OCI-M1 (cell line): ENCODE measurements at places on chromosomes 2 and 18.

DNA sequence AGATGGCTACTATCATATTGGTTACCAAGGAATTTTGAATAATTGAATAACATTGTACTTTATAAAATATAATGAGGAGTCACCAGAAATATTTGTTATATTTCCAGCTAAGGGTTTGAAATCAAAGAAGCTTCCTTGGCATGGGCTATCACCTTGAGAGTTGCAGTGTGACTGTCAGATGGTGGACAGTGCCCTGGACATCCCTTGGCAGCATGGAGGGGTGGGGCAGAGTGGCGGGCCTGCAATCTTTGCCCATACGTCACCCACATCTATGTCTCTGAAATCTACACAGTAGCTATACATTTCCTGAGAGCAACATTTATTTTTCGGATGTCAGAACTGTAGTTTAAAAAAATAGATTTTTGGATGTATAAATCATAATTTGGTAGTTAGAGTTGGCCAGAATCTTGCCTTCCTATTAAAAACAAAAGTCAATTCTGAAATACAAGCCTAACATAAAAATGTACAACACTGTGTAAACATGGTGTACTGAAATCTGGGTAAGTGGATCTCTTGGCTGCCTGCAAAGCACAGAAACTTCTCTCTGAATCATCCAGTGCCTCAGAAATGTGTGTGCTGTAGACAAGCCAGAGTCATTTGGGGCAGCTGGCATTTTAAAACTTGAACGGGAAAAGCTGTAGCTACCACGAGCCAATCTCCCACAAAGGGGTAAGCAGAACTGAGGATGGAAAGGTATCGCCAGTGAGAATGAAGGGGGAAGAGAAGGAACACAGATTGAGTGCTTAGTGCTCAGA lies 124.2 kb upstream of the ARHGAP28 start:
- DNase-seq, result no peak

DNA sequence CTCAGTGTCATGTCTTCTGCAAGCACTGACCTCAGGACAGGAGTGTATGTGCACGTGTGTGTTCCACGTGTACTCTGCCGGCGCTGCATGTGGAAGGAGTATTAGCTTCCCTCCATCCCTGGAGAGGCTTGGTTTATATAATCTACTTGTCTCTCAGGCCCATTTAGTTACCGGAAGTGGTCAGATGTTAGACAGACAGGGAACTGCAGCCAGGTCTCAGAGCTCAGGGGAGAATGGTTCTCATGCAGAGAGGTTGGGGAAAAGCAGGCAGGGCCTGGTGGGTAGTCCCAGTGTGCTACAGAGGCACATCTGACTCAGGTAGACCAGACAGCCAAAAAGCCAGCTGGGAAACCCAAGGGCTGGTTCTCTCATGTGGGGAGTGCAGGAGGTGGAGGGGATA lies 167.9 kb downstream of the CTIF start:
- peak; percentile 19 for DNase-seq

DNA sequence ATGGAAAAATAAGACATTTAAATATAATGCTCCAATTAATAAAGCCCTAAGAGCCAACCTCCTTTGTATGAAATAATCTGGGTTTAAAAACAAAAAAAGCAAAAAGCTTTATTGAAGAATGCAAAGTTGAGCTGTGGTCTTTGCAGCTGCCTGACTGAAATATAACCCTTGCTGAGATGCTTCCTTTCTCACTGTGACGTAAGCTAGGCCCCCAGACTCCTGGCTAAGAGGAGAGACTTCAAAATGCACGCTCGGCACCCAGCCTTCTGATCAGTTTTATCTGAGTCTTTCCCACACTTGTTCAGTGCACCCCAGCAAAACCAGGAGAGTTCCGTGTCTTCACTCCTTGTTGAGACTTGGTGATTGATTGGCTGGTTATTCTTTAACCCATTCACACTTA lies 115.3 kb downstream of the BCL11A start:
- no peak for DNase-seq

- DNase-seq, result peak; percentile 46
These were observed 37.5 kb downstream of the SCN1A start for GRCh38 chr2:166090346-166090745.

- peak; percentile 72 for DNase-seq
These were observed 18.8 kb upstream of the FN1 start for GRCh38 chr2:215454519-215455246.

DNA sequence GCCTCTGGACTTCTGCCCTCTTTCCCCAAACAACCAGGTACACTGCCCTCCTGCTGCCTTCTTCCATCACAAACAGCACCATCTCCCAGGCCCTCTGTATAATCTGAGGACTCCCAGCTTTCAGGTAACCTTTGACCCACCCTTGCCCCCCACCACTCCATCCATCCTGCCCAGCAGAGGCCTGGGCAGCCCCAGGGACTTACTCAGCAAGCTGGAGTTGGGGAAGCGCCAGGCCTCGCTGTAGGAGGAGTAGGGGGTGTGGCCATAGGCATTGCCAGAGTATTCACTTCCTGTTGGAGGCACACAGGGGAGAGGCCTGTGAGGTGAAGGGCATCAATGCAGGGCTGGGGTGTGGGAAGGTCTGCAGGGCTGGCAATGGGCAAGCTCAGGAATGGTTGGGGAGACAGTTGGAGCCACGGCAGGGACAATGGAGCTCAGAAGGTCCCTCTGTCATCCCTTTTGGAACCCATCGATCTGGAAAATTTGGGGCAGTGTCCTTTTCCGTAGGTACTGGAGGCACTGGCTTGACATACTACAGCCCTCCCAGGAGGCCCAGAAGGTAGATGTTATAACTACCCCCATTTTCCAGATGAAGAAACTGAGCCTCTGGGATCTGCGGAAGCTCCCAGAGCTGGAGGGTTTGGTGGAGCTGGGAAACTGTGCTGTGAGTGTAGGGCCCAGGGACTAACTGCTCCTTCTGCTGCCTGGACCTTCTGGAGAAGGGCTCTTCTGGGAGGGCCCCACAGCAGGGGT lies 46.3 kb downstream of the PSD4 start:
- DNase-seq, result no peak

DNA sequence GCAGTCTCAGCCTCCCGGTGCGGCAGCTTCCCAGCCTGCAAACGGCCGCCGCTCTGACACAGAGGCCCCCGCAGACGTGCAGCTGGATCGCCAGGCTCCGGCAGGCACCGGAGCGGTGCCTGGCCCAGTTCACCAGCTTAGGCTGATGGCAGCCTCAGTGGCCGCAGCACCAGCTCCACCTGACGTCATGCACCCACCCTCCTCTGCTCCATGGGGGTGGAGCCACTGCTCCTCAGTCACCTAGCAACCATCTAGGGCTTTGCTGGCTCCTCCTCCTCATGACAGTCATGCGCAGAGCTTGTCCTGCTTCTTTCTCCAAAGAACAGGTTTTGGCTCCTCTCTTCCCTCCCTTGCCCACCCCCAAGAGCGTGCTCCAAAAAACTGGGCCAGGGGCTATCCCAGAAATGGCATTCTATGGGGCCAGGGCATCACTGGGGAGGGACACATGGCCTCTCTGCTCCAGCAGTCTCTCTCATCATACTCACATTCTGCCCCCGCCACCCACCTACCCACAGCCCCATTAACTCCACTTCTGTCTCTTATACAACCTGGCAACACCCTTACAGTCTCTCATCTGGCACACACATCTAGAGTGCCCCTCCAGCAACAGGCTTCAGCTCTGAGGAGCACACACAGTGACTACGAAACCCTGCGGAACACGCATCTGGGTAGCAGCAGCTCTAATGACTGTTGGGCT lies 5.5 kb downstream of the DCTN1 start:
- no peak for DNase-seq

DNA sequence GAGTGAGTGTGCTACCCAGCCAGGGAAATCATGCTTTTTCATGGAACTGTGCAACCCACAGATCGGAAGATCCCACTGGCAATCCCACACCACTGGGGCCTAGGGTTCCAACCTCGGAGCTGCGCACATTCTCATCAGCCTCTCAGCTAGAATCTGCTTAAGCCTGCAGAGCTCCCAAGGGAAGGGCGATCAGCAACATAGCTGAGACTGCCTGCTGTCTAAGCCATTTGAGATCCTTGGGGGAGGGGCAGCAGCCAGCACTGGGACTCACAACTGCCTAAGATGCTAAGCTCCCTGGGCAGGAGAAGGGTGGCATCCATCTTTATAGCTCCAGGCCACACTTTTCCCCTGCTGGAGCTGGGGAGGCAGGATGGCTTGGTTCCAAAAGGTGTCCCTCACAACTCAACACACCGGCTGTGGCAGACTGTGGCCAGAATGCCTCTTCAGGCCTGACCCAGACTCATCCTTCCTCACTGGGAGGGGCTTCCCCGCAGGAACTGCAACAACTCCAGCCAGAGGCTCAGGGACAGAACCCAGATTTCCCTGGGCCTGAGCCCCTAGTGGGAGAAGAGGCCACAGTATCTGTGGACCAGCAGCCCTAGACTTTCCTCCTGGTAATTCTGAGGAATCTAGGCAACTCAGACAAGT lies 1133.3 kb upstream of the PIK3C3 start:
- no peak for DNase-seq

DNA sequence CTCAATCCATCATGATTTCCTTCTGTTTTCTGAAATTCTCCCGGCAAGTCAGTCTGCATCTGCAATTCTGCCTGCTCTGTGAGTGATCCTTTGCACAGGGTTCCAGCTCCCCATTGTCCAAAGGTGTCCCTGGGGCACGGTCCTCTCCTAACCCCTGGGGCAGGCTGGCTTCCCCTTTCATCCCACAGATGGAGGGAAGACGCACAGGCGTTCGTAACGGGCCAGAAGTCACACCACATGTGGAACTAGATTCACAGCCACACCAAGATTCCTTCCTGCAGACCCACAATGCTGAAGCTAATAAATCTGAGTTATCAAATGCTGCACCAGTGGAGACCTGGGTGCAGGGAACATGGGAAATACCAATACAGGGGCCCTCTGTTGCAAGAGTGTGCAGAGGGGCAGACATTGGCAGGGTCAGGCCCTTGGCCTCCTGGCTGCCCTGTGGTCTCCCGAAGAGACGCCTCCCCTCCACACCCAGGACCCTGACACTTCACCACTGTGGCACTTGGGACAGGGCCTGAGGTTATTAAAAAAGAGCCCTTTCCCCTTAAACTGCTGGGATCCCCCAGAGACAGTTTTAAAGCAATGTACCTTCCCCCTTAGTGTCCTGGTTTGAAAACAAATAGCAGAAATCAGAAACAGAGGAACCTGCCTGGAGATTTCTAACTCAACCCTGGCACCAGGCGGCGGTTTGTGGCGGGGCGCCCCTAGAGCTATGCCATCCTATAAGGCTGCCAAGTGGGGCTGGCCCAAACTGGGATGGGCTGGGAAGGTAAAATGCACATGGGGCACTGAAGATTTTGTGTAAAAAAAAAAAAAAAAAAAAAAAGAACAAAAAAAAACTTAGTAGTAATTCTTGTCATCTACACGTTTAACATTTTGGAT lies 15.4 kb downstream of the ZNF516 start:
- no peak for DNase-seq

- DNase-seq, result peak; percentile 76
These were observed 128.2 kb upstream of the CXCR4 start for GRCh38 chr2:136246086-136246669.

GRCh38 chr18:61209801-61210200 lies 123.4 kb upstream of the CDH20 start:
- no peak for DNase-seq

GRCh38 chr2:9288681-9289338 lies 82.2 kb downstream of the ASAP2 start:
- DNase-seq, result no peak

DNA sequence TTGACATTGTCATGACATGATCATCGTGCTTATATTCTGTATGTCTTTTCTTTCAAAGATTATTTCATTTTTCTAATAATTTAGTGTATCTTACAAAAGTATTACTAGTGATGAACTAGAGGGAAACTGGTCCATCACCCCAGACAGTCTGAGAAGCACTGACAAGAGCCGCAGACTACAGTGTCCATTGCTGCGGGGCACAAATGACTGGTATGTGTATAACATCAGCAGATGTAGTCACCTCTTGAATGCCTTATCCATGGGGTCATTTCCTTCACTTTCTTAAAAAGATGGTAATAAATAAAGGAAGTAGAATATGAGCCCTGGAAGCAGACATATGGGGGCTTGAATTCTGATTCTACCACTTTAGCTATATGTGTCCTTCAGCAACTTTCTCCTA lies 29.6 kb downstream of the NEMP2 start:
- no peak for DNase-seq

DNA sequence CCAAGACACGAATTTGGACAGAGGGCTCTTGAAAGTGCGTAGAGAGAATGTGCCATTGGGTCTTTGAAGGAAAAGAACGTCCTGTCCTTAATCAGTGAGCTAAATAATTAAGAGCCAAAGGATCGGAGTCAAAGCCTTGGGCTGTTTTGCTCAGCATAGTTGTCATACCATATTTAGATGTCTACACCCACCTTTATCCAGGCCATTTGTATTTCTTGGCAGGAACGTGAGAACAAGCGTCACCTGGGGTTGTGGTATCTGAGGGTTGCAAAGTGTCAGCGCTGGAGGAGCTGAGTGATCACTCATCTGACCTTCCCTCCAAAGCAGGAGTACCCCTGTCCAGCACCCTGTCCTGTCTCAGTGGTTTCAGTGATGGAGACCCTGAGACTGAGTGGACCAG lies 4.5 kb downstream of the LPIN1 start:
- no peak for DNase-seq

DNA sequence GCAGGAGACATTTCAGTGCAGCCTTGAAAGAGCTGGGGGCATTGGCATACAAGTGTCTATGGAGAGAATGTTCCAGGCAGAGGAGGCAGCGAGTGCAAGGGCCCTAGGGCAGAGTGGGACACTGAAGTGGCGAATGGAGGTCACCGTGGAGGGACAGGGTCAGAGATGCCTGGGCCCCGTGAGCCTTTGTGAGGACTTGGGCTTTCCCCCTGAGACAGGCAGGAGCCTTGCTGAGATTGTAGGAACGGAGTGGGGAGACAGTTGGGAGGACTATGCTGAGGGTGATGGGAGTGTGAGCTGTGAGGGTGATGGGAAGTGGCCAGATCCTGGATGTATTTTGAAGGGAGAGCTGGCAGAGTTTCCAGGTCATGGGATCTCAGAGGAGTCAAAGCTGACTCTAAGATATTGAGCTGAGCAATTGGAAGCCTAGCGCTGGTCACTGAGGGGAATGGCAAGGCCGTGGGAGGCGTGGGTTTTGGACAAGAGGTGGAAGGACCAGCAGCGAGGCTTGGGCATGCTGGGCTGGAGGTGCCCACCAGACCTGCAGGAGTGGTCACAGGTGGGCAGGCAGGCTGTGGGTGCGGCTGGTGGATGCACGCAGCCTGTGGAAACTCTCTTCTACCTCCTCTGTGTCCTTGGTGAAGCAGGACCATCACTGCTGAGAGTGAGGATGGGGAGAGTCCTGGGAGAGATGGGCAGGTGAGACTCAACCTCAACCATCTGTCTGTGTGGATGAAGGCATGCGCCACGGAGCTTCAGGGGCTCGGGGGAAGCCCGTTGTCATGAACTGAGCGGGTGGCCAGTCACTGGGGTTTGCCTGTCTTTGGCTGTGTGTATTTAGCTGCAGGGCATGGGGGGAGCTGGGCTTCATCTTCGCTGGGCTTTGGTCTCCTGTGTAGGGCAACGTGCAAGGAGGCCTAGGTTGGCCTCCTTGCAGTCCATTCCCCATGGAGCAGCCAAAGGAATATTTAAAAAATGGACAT lies 241.2 kb upstream of the HS6ST1 start:
- no peak for DNase-seq
